ENCODE measurements at places on chromosomes 4 and X.

GRCh38 chr4:99966692-99967091 lies 16.6 kb upstream of the H2AZ1 start:
- DNase-seq = no peak

DNA sequence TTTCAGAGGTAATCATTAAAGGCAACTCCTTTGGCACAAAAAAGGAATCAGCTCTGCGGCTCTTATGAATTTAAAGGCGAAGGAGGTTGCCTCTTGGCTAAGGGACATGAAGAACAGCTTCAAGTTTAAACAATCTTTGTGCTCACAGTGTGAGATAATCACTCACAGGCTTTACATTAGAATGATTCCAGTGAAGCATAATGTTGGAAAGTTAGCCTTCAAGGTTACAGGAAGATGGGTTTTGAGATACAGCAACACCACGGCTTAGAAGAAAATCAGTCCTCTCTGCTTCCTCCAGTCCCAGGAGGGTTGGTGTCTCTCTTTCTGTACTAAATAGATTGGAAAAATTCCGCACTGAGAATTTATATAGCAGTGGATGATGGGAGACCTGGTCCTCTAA lies 11.6 kb upstream of the SCD5 start:
- DNase-seq = no peak

DNA sequence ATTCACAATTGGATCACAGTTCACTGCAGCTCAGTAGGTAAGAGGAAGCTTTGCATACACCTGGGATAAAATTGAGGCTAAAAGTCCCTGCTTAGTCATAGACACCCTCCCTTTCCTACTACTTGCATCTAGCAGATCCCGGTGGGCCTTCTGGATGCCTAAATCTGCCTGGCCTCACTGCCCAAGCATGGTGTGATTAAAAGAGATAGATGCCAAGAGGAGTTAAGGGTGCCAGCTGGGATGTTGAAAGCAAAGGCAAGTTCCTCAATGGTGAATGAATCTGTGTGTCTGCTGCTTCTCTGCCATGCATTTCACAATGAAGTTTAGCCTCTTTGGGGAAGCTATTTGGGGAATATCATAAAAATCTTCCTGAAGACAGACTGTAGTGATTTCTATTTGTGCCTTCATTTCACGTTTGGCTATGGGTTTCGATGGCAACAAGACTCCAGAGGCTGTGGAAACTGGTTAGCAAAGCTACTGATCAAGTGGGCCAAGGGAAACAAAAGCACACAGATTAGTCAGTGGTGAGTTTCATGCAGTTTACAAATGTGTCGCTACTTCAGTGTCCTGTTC lies 534.0 kb downstream of the ANKRD50 start:
- DNase-seq = no peak

- no peak for DNase-seq
These were observed 203.8 kb downstream of the AASDH start for GRCh38 chr4:56183344-56183959.

GRCh38 chrX:2875798-2876399 lies 47.2 kb downstream of the GYG2 start:
- no peak for DNase-seq

DNA sequence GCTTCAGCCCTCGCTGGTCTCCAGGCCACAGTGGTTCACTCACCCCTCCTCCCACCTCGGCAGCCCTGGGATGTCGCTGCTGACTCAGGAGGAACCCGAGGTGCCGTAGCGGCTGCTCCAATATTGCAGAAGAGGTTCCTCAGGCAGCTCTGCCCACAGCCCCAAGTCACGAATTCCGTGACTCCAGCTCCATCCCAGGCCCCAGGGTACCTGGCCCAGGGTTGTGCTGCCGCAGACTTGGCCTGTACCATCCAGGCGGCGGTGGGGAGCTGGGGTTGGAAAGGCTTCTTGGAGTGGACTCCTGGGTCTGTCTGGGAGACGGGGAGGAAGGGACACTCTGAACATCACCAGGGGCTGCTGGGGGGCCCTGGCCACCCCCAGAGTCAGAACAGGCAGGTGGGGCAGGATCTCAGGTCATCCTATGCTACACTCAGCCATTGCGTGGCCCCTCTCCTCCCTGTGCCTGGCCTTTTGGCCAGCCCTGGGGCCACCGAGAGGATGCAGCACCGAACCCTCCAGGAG lies 728 bp upstream of the HGFAC start:
- DNase-seq = no peak

- DNase-seq = no peak
These were observed 19.6 kb downstream of the DOK7 start for GRCh38 chr4:3482707-3483106.

GRCh38 chr4:164169591-164169990 lies 584.3 kb upstream of the SMIM31 start:
- no peak for DNase-seq

- no peak for DNase-seq
These were observed 7.7 kb upstream of the STX18 start for GRCh38 chr4:4549534-4549933.

GRCh38 chrX:13271511-13271910 lies 48.3 kb downstream of the ATXN3L start:
- no peak for DNase-seq

DNA sequence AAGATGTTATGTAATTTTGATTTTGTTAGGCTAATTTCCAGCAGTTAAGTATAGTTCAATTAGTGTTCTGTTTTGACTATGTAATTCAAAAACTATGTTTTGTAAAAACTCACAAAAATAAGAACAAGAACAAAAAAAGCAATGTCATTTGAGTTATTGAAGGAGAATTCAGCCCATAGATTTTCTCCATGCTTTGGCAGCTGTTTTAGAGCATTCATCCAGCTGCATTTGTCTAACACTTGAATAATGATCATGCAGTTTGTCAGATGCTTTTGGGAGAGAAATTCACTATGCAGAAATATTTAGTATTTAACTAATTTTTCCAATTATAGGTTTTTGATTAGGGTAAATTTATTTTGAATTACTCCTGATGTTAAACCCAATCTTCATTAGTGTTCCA lies 14.2 kb downstream of the CPE start:
- no peak for DNase-seq

DNA sequence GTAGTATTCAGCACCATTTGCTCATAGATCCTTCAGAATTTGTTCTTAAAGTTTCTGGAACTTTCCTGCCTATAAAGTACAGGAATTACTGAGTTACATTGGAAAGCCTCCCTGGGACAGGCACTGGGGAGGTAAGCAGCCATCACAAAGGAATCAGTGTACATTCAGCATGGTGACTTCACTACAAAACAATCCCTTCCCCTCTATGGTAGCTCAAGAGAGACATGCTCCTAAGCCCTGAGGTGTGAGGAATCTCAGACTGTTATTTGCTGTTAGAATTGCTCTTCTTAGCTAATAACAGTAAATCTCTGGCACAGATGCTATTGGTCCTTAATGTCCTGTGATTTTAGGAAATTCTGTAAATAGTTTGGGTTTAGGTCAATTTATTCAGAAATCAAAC lies 1898.0 kb upstream of the PCDH7 start:
- DNase-seq = no peak

GRCh38 chr4:122711919-122712318 lies 20.6 kb upstream of the BBS12 start:
- DNase-seq = no peak

DNA sequence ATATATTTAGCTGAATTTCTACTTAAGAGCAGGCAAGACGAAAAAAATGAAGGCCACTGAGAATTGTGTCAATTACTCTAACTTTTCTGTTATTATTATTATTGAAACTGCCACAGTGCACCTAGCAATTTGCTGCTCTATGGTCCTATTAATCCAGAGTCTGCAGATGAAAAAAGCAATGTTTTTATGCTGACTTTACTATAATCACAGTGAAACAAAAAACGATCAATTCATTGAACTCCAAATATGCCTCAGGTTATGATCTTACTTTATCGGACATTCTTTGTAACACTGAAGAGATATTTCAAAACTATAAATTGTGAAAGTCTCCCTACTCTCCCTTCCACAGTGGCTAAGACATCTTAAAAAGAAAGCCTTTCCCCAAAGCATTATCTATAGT lies 474.4 kb downstream of the KCNIP4 start:
- DNase-seq = no peak

DNA sequence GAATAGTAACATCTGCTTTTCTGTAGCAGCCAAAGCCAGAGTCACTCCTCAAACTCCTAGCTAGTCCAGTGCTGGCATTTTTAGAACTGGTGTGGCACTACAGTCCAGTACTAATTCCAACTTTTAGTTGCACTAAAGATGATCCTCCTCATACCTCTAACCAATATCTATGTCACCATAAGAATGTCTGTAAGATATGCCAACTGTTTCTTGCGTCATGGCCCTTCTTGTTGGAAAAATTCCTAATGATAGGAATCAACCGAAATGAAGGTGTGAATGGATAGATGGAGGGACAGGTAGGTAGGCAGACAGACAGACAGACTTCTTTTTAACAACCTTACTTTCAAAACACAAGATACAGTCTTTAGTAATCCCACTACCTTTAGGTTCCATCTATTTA lies 74.6 kb upstream of the PRSS48 start:
- no peak for DNase-seq

GRCh38 chr4:39942507-39942906 lies 35.2 kb downstream of the PDS5A start:
- no peak for DNase-seq

DNA sequence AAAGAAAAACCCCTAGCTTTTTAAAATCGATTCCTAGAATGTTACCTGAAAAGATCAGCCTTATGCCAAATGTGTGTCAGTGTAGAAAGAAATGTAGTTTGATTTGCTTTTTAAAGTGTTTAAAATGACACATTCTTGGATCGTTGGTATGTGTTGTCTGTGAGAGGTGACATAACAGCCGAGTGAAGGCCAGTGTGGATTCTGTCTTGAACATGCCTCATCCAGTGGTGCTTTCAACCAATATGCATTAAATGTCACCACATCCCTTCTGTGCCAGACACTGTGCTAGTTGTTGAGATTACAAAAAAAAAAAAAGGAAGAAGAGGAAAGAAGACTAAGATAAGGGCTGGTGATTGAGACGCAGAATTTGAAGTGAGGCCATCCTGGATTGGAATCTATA lies 994.2 kb upstream of the TENM3 start:
- no peak for DNase-seq

GRCh38 chr4:26365537-26366150 lies 44.8 kb downstream of the RBPJ start:
- DNase-seq = no peak

GRCh38 chr4:74968456-74969164 lies 35.7 kb downstream of the PARM1 start:
- no peak for DNase-seq

Data from CD4-positive, alpha-beta T cell treated with Interleukin-6 at 100 ng/mL for 8 hours (primary cell).